Panc1 (cell line): ENCODE measurements at places on chromosomes 5 and 9. TPM values are rescaled to one million over a fixed set of nuclear protein-coding genes. Genes with fewer than 3 reads are reported as not detected.

DNA sequence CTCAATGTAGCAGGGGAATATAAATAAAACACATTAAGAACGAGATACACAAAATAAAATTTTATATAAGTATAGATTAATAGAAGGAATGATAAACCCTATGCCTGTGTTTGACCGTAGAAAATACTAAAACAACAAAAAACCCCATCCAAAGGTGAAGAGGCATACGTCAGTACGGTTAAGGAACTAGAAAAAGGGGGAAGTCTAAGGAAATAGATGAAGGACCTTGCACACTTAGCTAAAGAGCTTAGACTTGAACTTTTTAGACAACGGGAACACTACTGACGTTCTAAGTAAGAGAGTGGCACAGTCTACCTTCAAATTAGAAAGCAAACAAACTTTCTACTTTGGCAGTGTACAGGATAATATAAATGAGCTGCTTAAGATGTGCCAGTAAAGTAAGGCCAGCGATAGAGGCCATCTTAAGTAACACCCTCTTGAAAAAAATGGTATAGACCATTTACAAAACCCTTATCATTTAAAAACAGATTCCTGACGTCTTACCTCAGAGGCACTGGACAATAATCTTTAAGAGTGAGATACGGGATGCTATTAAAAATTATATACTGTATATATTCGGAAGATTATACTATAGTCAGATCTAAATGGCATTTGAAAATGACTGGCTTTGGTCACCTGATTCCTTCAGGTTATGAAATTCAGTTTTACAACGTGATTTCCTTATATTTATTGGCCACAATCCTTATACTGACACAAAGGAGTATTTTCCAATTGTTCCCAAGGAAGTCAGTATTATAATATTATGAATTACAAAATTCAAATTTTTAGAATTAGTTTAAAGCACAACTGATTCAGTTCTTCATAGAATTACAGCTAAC, 8.5 kb downstream of the PANK3 start:
- H3K36me3 ChIP-seq: peaks cover 6% of the 10 kb centered on the region; the same call in 1 of the 2 replicates
- no peak overlapping the region for H3K27ac ChIP-seq
- DNase-seq: no peak
- H3K4me3 ChIP-seq: no peak overlapping the region
- peaks cover 3% of the 10 kb centered on the region; the same call in 1 of the 2 replicates for H3K4me1 ChIP-seq
- H3K27me3 ChIP-seq: no peaks in the 10 kb centered on the region

DNA sequence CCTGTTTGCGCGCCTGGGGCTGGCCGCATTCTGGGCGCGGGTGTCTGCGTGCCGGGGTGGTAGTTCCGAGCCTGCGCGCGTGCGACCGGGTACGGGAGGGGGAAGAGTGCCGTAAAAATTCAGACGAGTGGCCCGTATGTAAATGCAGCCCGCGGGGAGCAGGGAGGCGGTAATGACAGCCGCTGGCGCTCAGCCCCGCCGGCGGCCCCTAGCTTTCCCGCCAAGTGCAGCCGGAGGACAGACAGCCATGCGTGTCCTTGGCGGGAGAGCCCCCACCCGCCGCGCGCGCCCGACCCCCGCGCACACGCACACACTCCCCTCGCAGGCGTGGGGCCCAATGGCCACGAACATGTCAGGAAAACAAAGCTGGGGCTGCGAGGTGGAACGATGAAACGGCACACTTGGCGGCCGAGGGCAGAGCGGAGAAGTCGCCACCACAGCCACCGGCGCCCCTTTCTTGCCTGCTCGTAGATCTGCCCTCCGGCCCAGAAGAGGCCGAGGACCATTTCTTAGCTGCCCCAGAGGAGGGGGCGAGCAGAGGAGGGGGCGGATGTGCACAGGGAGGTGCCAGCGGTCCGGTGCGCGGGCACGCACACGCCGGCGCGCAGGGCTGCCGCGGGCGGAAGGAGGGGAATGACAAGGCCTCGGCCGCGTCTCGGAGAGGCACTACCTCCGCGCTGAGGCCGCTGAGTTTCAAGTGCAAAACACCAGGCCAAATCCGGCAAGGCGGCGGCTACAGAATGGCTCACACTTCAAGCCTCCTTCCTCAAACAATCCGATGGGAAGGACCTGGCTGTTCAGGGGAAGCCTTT, 208.4 kb downstream of the MEF2C start:
- H3K27me3 ChIP-seq: no peaks in the 10 kb centered on the region
- DNase-seq: no peak
- peak overlapping the region; percentile 92 for H3K27ac ChIP-seq
- peaks cover 22% of the 10 kb centered on the region for H3K4me1 ChIP-seq
- H3K4me3 ChIP-seq: peak overlapping the region; percentile 67

Gene FOXI1
- total RNA-seq: 0.44 TPM

GRCh38 chr5:42944989-42945388, 95.1 kb downstream of the ANXA2R start:
- H3K4me1 ChIP-seq: 0 out of 2 replicates have a peak, but pooled peaks cover 6% of the 10 kb centered on the region
- H3K36me3 ChIP-seq: no peaks in the 10 kb centered on the region
- no peaks in the 10 kb centered on the region for H3K27me3 ChIP-seq
- H3K4me3 ChIP-seq: peak overlapping the region; percentile 48

GRCh38 chr9:80410106-80410505, 838.3 kb downstream of the TLE4 start:
- H3K27ac ChIP-seq: no peak overlapping the region
- no peaks in the 10 kb centered on the region for H3K27me3 ChIP-seq
- no peaks in the 10 kb centered on the region for H3K4me1 ChIP-seq
- no peaks in the 10 kb centered on the region for H3K36me3 ChIP-seq

Gene DBH
- not detected for total RNA-seq

- H3K4me3 ChIP-seq: no peak overlapping the region
- no peaks in the 10 kb centered on the region for H3K27me3 ChIP-seq
- no peaks in the 10 kb centered on the region; the same call in 1 of the 2 replicates for H3K4me1 ChIP-seq
- H3K36me3 ChIP-seq: no peaks in the 10 kb centered on the region
Measured at GRCh38 chr9:127132921-127133647, 10.6 kb upstream of the ANGPTL2 start.

GRCh38 chr5:151014680-151015343, 5.6 kb upstream of the GPX3 start:
- no peaks in the 10 kb centered on the region for H3K36me3 ChIP-seq
- H3K27ac ChIP-seq: no peak overlapping the region
- H3K27me3 ChIP-seq: no peaks in the 10 kb centered on the region
- H3K4me1 ChIP-seq: no peaks in the 10 kb centered on the region
- no peak overlapping the region for H3K4me3 ChIP-seq

GRCh38 chr9:110048976-110049698, 158.8 kb downstream of the C9orf152 start:
- no peaks in the 10 kb centered on the region for H3K4me1 ChIP-seq
- no peaks in the 10 kb centered on the region; the same call in 1 of the 2 replicates for H3K27me3 ChIP-seq
- no peak overlapping the region for H3K27ac ChIP-seq
- DNase-seq: no peak
- no peaks in the 10 kb centered on the region for H3K36me3 ChIP-seq
- peak overlapping the region; percentile 57 for H3K4me3 ChIP-seq

GRCh38 chr9:89605465-89606048, 745 bp downstream of the GADD45G start:
- no peak overlapping the region for H3K27ac ChIP-seq
- no peak for DNase-seq
- H3K27me3 ChIP-seq: no peaks in the 10 kb centered on the region
